ENCODE measurements at places on chromosomes 5 and 9. TPM values are rescaled to one million over a fixed set of nuclear protein-coding genes. Genes with fewer than 3 reads are reported as not detected.

DNA sequence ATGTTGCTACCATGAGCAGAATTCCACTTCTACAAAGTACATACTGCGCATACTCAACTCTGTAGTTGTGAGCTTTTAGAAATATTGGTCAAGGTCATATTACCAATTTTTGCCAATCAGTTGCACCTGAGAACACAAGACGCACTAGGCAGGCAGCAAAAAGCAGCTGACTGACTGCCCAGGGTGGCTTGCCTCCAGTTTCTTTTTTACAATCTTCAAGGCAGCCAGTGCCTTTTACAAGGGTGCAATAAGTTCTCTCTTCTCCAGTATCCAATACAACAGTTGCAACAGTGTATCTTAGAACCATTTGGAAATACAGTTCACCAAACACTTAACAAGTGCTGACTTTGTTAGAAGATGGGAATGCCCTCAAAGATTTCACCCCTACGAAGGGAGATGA, 16.1 kb upstream of the FOXB2 start:
- H3K27me3 ChIP-seq = no peaks in the 10 kb centered on the region
- H3K4me1 ChIP-seq = no peaks in the 10 kb centered on the region
- H3K27ac ChIP-seq = no peak overlapping the region
- no peak for DNase-seq
- no peaks in the 10 kb centered on the region for H3K36me3 ChIP-seq

- H3K27me3 ChIP-seq = no peaks in the 10 kb centered on the region
- H3K4me1 ChIP-seq = peaks cover 35% of the 10 kb centered on the region
- H3K27ac ChIP-seq = peak overlapping the region; percentile 28
- peak; percentile 36 for DNase-seq
Measured at GRCh38 chr5:140348104-140348503, 1.7 kb upstream of the HBEGF start.

GRCh38 chr5:177330991-177331842, 19.5 kb upstream of the MXD3 start:
- H3K36me3 ChIP-seq = peaks cover 77% of the 10 kb centered on the region
- no peak for DNase-seq
- no peaks in the 10 kb centered on the region for H3K4me1 ChIP-seq

DNA sequence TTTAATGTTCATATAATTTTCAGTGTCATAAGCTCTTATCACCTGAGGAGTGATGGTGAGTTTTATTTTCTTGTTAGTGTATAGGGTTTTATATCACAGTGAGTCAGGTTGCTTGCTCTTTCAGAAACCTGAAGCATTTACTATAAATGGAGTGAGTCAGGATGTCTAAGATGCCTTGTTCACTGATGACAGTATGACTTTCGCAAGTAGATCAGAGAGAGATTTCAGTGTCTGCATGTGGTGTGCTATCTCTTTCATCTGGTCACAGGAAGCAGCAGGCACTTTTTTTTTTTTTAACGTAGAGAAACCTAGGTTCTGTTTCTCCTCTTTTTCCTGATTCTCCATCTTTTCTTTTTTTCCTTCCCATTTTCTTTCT, 237.1 kb downstream of the DMRTA1 start:
- DNase-seq = no peak
- H3K27me3 ChIP-seq = no peaks in the 10 kb centered on the region
- no peaks in the 10 kb centered on the region for H3K4me1 ChIP-seq
- H3K27ac ChIP-seq = no peak overlapping the region

Gene NIPBL
- 14.4 TPM for polyA plus RNA-seq

Gene SLC6A3
- polyA plus RNA-seq = 0.30 TPM

Measured in small intestine (tissue), 16 donors.